ENCODE measurements at places on chromosomes 13 and 19. TPM values are rescaled to one million over a fixed set of nuclear protein-coding genes. Genes with fewer than 3 reads are reported as not detected.

Gene CYP4F2
- total RNA-seq = not detected

Gene OXGR1
- total RNA-seq = not detected

DNA sequence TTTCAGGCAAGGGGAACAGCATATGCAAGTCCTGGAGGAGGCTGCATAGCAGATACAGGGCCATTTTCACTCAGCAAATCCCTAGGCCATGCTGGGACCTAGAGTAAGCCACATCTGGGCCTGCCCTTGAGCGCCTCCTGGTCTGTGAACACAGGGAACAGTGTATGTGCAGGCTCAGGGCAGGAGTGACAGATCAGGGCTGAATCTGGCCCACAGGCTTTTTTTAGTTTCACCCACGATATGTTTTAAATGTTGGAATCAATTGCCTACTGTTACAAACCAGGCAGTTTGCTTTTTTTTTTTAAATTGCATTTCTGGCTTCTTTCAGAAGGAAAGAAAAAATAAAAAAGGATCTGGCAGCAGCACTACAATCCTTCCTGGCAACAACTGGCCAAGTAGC lies 1.5 kb upstream of the TMEM145 start:
- H3K4me1 ChIP-seq = peaks cover 3% of the 10 kb centered on the region
- H3K27ac ChIP-seq = no peak overlapping the region
- H3K4me3 ChIP-seq = peak overlapping the region; percentile 69

GRCh38 chr13:41666644-41667043 lies 209.3 kb downstream of the RGCC start:
- no peak overlapping the region for H3K27ac ChIP-seq
- H3K4me1 ChIP-seq = peaks cover 9% of the 10 kb centered on the region
- DNase-seq = no peak
- H3K4me3 ChIP-seq = no peak overlapping the region

DNA sequence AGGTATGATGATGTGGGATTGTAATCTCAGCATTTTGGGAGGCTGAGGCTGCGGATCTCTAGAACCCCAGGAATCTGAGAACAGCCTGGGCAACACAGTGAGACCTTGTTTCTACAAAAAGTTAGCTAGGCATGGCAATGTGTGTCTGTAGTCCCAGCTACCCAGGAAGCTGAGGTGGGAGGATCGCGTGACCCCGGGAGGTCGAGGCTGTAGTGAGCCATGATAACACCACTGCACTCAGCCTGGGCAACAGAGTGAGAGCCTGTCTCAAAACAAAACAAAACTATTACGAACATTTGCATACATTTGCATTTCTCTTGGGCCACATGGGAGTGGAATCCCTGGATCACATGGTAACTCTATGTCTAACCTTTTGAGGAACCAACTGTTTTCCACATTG lies 1.6 kb downstream of the C19orf44 start:
- peak overlapping the region; percentile 78 for H3K4me3 ChIP-seq
- H3K4me1 ChIP-seq = no peaks in the 10 kb centered on the region
- H3K27me3 ChIP-seq = peaks cover 2% of the 10 kb centered on the region
- peaks cover 4% of the 10 kb centered on the region for H3K36me3 ChIP-seq

- no peaks in the 10 kb centered on the region for H3K36me3 ChIP-seq
- no peak overlapping the region for H3K4me3 ChIP-seq
- H3K27ac ChIP-seq = no peak overlapping the region
- no peaks in the 10 kb centered on the region for H3K4me1 ChIP-seq
- DNase-seq = no peak
These were observed 615.5 kb downstream of the FGF9 start for GRCh38 chr13:22286338-22286737.

DNA sequence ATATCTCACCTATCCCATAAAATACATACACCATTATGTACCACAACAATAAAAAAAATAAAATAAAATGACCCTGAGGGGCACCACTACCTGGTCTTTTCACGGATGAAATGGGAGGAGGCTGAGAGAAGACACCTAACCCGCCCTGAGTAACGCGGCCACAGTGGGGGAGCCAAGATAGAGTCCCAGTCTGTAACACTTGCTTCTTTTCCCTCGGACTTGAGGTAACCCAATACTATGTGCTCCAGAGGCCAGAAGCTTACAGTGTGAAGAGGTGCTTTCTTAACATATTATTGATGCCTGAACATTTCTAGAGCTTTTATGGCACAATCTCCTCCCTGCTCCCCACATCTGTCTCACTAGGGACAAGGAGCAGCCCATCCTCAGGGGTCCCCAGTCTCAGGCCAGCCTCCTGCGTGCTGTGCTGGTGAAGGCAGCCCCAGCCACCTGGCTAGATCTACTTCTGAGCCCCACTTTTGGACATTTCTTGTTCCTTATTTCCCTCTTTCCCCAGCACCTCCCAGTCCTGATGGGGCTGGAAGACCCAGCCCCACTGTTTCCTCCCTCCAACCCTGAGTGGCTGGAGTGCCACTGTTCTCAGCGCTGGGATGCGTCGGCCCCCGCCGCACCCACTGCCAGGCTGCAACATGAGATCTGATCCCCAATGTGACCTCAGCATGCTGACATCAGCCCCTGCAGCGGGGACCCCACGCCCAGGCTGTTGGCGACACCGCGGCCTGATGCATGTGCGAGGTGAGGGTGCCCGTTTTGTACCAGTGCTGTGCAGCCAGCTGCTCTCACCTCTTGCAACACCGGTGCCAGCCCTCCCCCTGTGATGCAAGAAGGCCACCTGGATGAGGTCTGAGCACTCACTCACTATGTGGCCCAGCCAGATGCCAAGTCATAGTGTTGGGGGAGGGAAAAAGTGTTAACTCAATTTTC lies 143.3 kb downstream of the DCLK1 start:
- H3K4me1 ChIP-seq = peaks cover 16% of the 10 kb centered on the region
- H3K36me3 ChIP-seq = no peaks in the 10 kb centered on the region
- H3K4me3 ChIP-seq = no peak overlapping the region
